ENCODE measurements at places on chromosomes 5 and 9. TPM values are rescaled to one million over a fixed set of nuclear protein-coding genes. Genes with fewer than 3 reads are reported as not detected.

The SPATA6L gene
- polyA plus RNA-seq, result 1.3 TPM

The FGF1 gene
- polyA plus RNA-seq, result not detected

GRCh38 chr5:94524841-94525697 is 93.3 kb downstream of the KIAA0825 start:
- H3K4me3 ChIP-seq, result no peak overlapping the region
- DNase-seq, result peak; percentile 47
- no peak overlapping the region for H3K27ac ChIP-seq
- H3K36me3 ChIP-seq, result no peaks in the 10 kb centered on the region
- no peaks in the 10 kb centered on the region for H3K4me1 ChIP-seq
- no peaks in the 10 kb centered on the region for H3K27me3 ChIP-seq

DNA sequence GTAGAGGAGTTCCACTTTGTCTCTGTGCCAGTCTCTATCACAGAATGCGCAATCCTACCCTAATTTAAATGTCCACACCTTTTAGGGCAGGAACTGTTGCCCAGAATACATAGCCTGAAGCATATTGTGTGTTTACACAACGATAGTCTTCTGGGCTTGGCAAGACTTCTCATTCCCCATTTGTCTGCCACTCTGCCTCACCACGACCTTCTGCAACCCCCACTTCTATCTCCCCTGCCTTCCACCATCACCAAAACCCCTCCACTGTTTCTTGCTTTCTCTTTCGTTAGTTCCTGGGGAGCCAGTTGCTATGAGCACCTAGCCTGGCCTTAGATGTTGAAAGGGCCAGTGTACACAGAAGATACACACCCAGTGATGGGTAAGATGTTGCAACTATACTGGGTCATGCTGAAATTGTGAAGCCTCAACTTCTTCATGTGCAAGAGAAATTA is 883 bp upstream of the RNF145 start:
- H3K27ac ChIP-seq, result peak overlapping the region; percentile 91
- no peak for DNase-seq
- peaks cover 38% of the 10 kb centered on the region for H3K4me1 ChIP-seq
- H3K4me3 ChIP-seq, result peak overlapping the region; percentile 93
- H3K36me3 ChIP-seq, result no peaks in the 10 kb centered on the region

DNA sequence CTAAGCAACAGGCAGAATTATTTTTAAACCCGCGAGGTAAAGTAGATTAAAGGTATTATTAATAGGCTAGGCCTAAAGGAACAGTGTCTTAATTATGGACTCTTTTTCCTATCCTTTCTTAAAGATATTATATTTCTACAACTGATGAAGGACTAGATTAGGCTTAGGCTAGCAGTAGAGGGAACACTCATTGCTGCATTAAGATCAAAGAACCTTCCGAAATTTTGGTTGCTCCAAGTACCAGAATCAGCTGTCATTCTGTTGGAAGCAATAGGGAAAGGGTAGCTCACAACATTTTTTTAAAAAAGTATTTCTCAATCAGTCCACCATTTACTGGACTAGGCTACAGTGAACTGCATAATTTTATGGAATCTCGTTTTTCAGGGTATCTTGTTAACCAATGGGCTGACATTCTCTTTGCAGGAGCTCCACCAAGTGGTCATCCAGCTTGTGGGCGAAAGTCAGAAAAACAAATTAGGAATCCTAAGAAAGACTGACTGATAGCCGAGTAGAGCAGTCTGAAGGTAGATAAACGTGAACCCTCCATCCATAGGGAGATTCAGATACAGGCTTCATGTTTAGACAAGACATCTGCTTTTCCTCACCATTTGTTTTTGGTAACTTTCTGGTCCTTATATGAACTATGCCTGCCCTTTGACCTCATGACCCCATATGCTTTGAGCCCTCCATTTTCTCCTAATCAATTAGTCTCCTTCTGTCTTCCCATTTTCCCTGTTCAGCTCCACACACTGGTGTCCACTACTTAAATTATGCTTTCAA is 103.6 kb upstream of the CHD1 start:
- H3K4me1 ChIP-seq, result peaks cover 41% of the 10 kb centered on the region
- peak overlapping the region; percentile 99 for H3K27ac ChIP-seq
- peak; percentile 13 for DNase-seq
- H3K4me3 ChIP-seq, result peak overlapping the region; percentile 88

DNA sequence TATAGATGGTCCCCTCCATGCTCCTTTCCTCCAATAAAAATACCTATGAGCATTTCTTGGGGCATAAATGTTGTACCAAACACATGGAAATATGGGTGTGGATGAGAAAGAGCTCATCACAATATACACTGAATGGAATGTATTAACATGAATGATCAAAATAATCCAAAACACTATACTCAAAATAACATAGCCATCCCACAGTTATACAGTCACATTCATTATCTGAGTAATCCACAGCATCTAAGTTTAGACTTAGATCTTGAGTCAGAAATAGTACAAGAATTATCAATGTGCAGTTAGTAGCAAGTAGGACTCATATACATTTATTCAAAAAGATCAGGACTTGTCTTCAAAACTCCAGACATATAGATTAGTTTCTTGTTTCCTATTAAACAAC is 175.2 kb upstream of the NREP start:
- H3K27me3 ChIP-seq, result peaks cover 1% of the 10 kb centered on the region
- DNase-seq, result no peak
- no peak overlapping the region for H3K4me3 ChIP-seq
- no peaks in the 10 kb centered on the region for H3K4me1 ChIP-seq
- H3K36me3 ChIP-seq, result no peaks in the 10 kb centered on the region
- H3K27ac ChIP-seq, result no peak overlapping the region

DNA sequence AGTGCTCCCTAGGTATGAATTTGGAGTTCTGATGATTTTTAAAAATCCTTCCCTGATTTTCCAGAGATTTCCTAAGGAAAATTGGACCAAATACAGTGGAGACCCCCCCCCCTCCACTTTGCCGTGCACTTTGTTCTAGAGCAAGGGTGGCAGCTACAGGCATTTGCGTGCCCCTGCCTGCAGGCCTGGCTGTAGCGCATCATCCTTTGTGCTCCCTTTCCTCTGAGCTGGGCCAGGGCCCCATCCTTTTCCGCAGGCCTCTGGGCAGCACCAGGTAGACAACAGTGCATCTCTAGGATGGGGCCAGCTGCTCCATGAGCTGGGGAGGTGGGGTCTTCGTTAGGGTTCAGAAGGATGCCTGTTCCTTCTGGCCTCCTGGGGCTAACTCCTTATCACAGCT is 39.6 kb downstream of the TRIO start:
- H3K4me1 ChIP-seq, result peaks cover 19% of the 10 kb centered on the region
- H3K36me3 ChIP-seq, result no peaks in the 10 kb centered on the region
- peaks cover 5% of the 10 kb centered on the region for H3K27me3 ChIP-seq
- H3K4me3 ChIP-seq, result no peak overlapping the region

- H3K4me1 ChIP-seq, result no peaks in the 10 kb centered on the region
- no peaks in the 10 kb centered on the region for H3K27me3 ChIP-seq
- no peak for DNase-seq
- H3K27ac ChIP-seq, result no peak overlapping the region
Measured at GRCh38 chr5:43571237-43571636, 14.4 kb upstream of the PAIP1 start.

- no peak overlapping the region for H3K27ac ChIP-seq
- DNase-seq, result no peak
- H3K4me3 ChIP-seq, result no peak overlapping the region
Measured at GRCh38 chr5:159788835-159789331, 127.4 kb upstream of the ADRA1B start.

GRCh38 chr5:9495121-9495520 is 50.8 kb downstream of the SEMA5A start:
- no peak overlapping the region for H3K4me3 ChIP-seq
- H3K27ac ChIP-seq, result no peak overlapping the region
- DNase-seq, result no peak
- no peaks in the 10 kb centered on the region for H3K4me1 ChIP-seq

DNA sequence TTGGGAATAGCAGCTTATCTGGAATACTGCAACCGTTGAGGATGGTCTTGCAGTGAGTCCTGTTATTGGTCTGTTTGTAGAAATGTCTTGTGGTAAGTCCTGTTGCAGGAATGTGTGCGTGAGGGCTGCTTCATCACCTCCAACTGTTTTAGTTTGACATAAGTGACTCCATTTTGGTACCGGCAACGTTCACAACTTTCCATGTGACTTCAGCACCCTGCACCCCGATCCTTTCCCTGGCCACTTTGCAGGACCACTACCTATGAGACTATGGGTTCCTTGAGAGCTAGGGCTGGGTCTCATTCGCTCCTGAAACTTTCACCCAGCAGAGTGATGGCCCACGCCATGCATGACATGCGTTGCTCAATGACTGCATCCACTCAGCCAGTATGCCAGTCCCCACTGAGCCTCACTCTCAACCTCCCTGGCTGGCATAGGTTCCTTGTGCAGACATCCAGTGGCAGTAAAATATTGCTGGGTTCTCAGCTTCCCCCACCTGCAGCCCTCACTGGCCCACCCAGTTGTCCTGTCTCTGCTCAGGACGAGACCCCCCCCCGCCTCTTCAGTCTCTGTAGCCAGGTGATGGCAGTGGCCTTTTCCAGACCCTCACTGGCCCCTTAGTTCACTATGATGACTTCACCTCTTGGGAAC is 8.0 kb downstream of the SURF6 start:
- H3K27me3 ChIP-seq, result peaks cover 2% of the 10 kb centered on the region
- H3K4me3 ChIP-seq, result no peak overlapping the region
- H3K27ac ChIP-seq, result no peak overlapping the region
- H3K4me1 ChIP-seq, result peaks cover 21% of the 10 kb centered on the region
- H3K36me3 ChIP-seq, result peaks cover 6% of the 10 kb centered on the region

Measured in immature natural killer cell (primary cell).